ENCODE measurements at places on chromosomes 12 and 14.

DNA sequence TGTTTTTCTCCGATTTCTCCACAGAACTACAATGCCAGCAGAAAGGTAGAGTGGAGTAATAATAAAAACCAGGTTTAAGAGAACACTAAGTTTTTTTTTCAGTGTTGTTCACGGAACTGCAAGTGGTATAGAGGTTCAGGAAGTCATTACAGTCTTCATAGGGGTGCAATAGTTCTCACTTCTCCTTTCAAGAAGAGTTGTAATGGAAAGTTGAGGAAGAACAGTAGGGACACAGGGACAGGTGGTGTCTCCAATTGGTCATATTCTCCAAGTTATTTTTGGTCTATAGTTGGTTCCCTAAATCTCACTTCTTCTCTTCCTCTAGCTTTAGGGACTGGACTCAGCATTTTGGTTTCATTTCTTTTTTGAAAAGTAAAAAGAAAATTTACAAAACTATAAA lies 894.0 kb downstream of the NRXN3 start:
- no peak for DNase-seq

GRCh38 chr14:64979336-64980074 lies 7.2 kb upstream of the FNTB start:
- no peak for DNase-seq

DNA sequence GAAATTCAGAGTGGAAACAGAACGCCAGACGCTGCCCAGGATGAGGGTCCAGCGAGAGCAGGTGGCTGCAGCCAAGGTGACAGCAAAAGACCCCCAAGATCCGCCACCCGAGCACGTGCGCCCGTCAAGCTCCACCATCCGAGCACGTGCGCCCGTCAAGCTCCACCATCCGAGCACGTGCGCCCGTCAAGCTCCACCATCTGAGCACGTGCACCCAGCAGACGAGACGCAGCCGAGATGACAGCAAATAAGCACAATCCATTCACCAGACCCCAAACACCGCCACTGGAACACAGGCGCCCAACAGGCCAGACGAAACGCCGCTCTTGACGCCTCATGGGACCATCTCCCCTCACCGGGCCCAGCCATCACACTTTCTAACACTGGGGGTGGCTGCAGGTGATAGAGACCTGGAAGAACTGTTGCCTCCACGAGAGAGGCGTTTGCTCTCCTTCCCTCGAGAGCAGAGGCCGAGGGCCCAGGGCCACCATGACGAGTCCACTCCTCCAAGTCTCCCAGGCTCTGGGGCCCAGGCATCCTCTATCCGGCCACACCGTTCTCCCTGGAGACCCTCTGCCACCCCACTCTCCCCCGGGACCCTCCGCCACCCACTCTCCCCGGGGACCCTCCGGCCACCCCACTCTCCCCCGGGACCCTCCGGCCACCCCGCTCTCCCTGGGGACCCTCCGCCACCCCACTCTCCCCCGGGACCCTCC lies 62.1 kb upstream of the GALNT9 start:
- DNase-seq = no peak

GRCh38 chr12:113439606-113440030 lies 17.4 kb downstream of the SDSL start:
- DNase-seq = no peak

Measured in NCI-H446 treated with DMSO at 0.1 percent for 48 hours (cell line).